ENCODE measurements at places on chromosomes 1 and 21. TPM values are rescaled to one million over a fixed set of nuclear protein-coding genes. Genes with fewer than 3 reads are reported as not detected.

The MKNK1 gene
- polyA plus RNA-seq, result 23.8 TPM

The SELP gene
- 0.27 TPM for polyA plus RNA-seq

The SDC3 gene
- polyA plus RNA-seq, result not detected

The IRF6 gene
- polyA plus RNA-seq, result not detected

The CD1B gene
- polyA plus RNA-seq, result not detected

The IQCC gene
- polyA plus RNA-seq, result 0.82 TPM

The GJB3 gene
- not detected for polyA plus RNA-seq

The KIRREL1 gene
- polyA plus RNA-seq, result not detected

DNA sequence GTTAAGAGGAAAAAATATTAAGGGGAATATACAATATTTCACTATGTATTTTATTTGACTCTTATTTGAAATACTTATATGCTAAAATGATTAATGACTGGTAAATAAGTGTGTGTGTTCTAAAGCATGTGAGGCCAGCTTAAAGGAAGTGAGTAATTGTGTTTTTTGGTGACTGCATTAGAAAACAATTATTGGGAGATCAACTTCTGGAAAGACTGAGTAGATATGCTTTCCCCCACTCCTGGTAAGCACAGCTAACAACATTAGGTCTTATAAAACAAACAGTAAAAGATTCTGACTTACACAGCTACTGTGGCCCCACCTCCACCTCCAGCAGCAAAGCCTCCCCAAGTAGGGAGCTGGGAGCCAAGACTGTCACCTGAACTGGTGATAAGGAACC, 403.0 kb downstream of the SRGAP2C start:
- DNase-seq, result no peak

DNA sequence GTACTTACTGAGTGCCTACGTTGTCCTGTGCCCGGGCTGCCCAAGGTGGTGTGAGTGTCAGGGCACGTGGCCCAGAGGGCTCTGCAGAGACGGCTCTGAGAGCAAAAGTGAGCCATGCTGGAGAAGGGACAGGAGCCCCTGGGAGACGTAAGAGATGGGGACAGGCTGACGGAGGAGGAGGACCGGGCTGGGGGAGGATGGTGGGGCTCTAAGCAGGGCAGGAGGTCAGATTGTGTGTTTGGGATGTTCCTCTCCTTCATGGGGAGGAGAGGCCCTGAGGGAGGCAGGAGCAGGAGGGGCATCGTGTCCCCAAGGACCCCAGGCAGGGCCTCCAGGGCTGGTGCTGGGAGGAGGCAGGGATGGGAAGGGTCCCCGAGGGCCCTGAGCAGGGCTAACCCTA, 158.9 kb downstream of the PCBP3 start:
- DNase-seq, result no peak

- DNase-seq, result peak; percentile 41
Observed at GRCh38 chr1:161195171-161195570, 3.7 kb downstream of the ADAMTS4 start.

DNA sequence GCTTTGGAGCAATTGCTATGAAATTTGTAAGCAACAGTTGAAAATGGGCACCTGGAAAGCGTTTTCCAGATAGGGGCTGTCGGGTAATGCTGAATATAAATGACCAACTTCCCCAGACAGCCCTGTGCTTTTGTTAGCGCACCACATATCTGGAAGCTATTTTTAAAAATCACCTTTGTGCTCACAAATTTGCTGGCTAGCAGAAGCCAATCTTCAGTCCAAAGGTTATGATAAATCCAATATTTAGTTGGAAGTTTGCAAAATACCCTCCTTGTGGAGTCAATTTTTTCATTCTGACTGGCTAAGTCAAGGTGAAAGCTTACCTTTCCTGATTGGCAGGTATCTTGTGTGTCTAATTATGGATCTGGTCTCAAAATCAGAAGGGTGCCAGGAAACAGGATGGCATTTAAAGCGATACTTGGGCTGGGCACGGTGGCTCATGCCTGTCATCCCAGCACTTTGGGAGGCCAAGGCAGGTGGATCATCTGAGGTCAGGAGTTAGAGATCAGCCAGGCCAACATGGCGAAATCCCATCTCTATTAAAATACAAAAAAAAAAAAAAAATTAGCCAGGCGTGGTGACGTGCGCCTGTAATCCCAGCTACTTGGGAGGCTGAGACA, 124.1 kb upstream of the AJAP1 start:
- no peak for DNase-seq

DNA sequence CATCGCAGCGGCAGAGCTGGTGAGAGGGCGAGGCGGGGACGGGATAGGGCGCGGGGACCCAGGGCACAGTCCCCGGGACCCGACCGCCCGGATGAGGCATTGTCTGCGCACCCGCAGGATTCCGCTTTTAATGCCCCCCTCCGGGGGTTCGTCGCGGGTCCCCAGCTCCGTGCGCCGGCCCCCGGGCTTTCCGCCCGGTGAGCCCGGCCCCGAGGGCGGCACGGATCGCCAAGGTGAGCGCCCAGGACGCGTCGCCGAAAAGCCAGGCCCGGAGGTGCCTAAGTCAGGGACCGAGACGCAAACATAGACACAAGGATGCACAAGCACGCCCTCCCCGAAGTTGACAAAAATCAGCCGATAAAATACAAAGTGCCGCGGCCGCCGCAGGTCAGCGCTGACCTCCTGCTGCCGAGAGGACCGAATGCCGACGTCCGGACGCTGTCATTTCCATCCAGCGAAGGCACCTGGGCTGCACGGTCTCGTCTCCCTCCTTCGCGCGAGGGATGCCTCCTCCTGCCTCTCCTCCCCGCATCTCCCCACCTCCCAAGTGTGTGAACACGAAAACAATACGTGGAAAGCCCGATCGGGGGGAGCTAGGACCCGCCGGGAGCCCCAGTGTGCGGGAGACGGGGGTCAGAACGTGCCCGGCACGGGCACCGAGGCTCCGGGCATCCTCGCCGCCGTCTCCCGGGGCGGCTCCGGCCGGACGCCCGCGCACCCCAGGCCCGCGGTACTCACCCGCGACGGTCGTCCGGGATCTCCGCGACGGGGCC, 101.1 kb upstream of the SOD1 start:
- peak; percentile 20 for DNase-seq

GRCh38 chr1:6171548-6172124, 8.5 kb downstream of the CHD5 start:
- no peak for DNase-seq

DNA sequence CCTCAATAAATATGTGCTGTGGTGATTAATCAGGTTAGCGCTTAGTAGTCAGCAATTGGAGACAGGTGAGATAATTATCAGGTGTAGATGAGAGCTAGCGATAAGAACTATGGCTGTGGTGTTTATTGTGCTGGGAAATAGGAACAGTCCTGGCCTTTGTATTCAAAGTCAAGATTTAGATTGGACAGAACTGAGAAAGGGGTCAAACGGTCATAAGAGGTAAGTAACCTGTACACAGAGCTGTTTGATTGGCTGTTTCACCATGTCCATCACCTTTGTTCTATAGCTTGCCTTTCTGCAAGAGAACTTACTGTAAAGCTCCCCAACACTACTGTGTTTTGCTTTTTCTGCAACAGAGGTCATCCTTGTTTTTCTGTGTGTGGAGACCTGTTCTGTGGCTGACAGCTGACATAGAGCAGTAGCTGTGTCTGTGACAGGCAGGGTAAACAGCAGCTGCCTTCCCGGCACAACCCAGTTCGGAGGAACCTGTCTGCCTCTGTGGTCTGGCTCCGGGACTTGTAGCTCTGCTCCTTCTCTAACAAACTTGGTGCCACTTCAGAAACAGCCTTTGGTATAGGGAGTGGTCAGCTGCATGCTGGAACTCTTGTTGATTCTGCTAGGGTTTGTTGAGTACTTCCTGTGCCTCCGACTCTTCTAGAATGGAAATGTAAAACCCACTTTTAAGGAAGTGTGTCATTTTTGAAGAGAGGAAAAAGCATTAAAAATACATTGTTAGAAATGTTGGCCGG, 21.1 kb upstream of the CDC42 start:
- DNase-seq, result no peak

- no peak for DNase-seq
Observed at GRCh38 chr1:93869653-93870052, 9.4 kb downstream of the DNTTIP2 start.

GRCh38 chr1:95415146-95415545, 181.1 kb downstream of the RWDD3 start:
- no peak for DNase-seq

GRCh38 chr1:228216371-228217320, 8.8 kb downstream of the OBSCN start:
- DNase-seq, result no peak

DNA sequence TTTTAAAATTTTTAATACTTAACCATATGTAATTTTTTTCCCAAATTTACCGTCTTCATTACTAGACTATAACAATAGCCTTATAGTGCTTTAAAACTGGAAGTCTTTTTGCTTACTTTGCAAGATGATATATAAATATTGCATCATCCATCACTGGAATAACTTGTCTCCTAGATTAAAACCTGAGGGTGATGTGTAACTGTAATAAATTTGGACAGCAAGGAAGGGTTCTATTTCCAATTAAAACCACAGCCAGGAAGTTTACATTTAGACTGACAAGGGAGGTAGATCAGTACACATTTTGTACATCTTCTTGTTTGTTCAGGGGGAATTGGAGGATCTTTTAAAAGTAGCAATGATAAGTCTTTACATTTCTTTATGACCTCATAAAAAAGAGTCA, 21.9 kb downstream of the NTNG1 start:
- DNase-seq, result no peak

- no peak for DNase-seq
Observed at GRCh38 chr1:9078015-9078751, 8.7 kb upstream of the SLC2A5 start.

DNA sequence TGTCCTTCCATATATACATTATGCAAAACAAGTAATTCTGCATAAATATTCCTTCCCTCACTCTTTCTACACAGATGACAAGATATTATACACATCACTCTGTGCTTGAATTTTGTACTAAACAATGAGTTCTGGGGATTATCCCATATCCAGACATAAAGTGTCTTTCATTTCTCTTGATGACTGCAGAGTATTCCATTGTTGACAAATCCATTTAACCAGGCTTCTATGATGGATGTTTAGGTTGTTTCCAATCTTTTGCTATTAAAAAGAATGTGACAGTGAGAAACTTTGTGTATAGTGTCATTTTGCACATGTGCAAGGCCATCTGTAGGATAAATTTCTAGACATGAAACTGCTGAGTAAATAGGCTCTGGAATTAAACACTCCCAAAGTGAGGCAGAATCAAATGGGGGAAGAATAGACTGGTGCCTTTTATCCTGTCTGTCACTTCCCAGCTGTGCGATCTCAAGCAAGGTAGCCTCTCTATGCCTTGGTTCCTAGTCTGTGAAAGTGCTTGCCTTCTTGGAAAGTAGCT, 29.9 kb upstream of the ATP2B4 start:
- no peak for DNase-seq

- no peak for DNase-seq
Observed at GRCh38 chr1:92795166-92795565, 10.3 kb upstream of the EVI5 start.

- DNase-seq, result no peak
Observed at GRCh38 chr1:246932366-246932700, 585 bp upstream of the AHCTF1 start.

- peak; percentile 52 for DNase-seq
Observed at GRCh38 chr1:80639777-80640533, 1160.8 kb upstream of the ADGRL2 start.

GRCh38 chr1:38875811-38876210, 2.7 kb upstream of the MYCBP start:
- no peak for DNase-seq

DNA sequence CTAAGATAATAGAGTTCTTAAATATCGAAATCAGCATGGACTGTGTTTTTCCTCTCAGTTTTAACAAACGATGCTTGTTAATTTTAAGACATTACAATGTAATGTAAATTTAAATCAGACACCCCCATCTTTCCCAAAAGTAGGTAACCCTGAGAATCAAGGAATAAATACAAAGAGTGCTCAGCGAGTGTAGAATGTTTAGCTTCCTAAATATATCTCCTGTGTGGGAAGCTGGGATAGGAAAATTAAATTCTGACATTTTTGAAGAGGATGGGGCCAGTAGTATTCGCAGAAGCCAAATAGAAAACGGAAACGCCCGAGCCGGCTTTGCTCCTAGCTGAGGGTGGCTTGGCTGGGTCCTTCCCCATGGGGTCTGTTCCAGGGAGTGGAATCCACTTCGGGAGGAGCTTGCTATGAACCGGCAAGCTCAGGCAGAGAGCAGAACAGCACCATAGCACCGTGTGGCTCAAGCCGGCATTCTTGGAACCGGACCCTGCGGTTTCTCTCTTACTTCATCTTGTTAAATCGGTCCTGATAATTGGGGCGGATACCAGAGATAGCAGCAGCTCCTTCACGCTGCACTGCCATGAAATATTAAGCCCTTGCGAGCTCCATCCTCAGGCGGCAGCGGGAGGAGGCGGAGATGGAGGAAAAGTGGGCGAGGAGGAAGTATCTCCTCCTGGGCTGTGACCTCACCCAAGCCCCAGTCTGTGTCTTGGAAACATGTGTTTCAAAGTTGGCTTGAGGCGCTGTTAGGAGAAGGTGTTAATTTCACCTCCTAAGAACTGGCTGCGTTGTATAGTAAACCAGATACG, 24.9 kb downstream of the MAP3K7CL start:
- no peak for DNase-seq

- DNase-seq, result no peak
Observed at GRCh38 chr21:39673163-39673562, 60.4 kb downstream of the B3GALT5 start.

- no peak for DNase-seq
Observed at GRCh38 chr1:233240829-233241682, 54.5 kb downstream of the PCNX2 start.

DNA sequence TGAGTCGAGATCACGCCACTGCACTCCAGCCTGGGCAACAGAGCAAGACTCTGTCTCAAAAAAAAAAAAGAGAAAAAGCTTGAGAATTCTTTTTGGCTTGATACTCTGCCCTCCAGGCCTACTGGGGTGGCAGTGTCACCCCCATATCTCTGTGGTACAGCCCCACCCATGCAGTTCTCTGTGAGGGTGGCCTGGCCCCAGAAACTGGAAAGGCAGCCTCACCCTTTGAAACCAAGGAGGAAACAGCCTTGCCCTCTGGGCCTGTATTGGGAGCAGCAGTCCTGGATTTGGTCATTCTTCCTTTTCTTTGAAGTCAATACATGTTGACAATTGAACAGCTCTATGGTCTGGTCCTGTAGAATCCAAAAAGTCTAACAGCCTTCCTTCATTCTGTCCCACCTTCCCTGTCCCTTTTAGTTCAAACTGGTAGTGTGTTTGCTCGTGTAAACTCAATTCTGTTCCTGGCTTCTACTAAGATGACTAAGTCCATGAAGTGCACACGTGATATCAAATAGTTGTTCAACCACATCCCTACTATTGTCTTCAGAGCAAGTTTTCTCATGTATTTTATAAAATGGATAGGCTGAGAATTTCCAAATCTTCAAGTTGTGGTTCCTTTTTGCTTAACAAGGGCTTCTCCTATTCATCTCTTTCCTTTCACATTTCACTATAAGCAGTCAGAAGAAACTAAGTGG, 13.2 kb downstream of the ST7L start:
- DNase-seq, result no peak

- DNase-seq, result no peak
Observed at GRCh38 chr1:172344444-172344843, 76.0 kb upstream of the C1orf105 start.

DNA sequence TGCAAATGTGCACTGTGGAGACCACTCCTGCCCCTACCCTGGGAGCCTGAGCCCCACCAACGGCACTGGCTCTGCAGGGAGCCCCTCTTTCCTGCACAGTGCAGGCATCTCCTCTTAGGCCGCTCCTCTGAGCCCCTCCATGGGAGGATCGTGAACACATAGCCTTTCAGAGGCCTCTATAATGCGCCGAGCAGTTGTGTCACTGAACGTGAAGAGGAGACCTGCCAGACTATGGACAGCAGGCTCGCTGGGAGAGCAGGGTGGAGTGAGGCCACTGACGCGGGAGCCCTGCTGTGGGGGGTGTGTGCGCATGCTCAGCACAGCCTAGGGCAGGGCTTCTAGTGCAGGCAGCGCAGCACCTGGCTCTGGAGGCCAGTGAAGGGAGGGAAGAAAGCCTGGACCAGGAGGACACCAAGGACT, 151.3 kb upstream of the COL6A1 start:
- no peak for DNase-seq
